ENCODE measurements at places on chromosomes 5 and 9. TPM values are rescaled to one million over a fixed set of nuclear protein-coding genes. Genes with fewer than 3 reads are reported as not detected.

WDR38 gene
- total RNA-seq: 0.27 TPM

HAVCR1 gene
- 0.36 TPM for total RNA-seq

ANKRD34B gene
- total RNA-seq: 0.27 TPM

FGF10 gene
- total RNA-seq: 3.7 TPM

FLT4 gene
- total RNA-seq: 8.1 TPM

LHX6 gene
- total RNA-seq: 1.5 TPM

IFNE gene
- not detected for total RNA-seq

NREP gene
- 717 TPM for total RNA-seq

RMI1 gene
- 16.9 TPM for total RNA-seq

TLR4 gene
- 8.4 TPM for total RNA-seq

ZNF366 gene
- total RNA-seq: 1.1 TPM

BHMT2 gene
- total RNA-seq: 0.82 TPM

SHISAL2B gene
- not detected for total RNA-seq

SOHLH1 gene
- not detected for total RNA-seq

TNFSF8 gene
- total RNA-seq: 0.18 TPM

DOCK8 gene
- 1.8 TPM for total RNA-seq

F12 gene
- total RNA-seq: 3.3 TPM

DNM1 gene
- 120 TPM for total RNA-seq

SLC1A1 gene
- total RNA-seq: 16.7 TPM

IGFBPL1 gene
- 239 TPM for total RNA-seq

RASGEF1C gene
- 10.9 TPM for total RNA-seq

GRXCR2 gene
- total RNA-seq: not detected

PSD2 gene
- total RNA-seq: 16.7 TPM

PCDHB3 gene
- total RNA-seq: 19.7 TPM

ADRA1B gene
- 0.54 TPM for total RNA-seq

HAVCR2 gene
- 4.5 TPM for total RNA-seq

DEPDC1B gene
- total RNA-seq: 14.2 TPM

NPDC1 gene
- 24.0 TPM for total RNA-seq

ABITRAM gene
- 10.4 TPM for total RNA-seq

RAD17 gene
- 33.6 TPM for total RNA-seq

CCNG1 gene
- 80.2 TPM for total RNA-seq

SLC34A1 gene
- total RNA-seq: not detected

SLIT3 gene
- 7.3 TPM for total RNA-seq

LCN15 gene
- total RNA-seq: not detected

UBTD2 gene
- total RNA-seq: 48.5 TPM

Measured in cerebellum (tissue), 4 donors.